Endothelial cell of coronary artery (primary cell): ENCODE measurements at places on chromosomes 16 and 17. TPM values are rescaled to one million over a fixed set of nuclear protein-coding genes. Genes with fewer than 3 reads are reported as not detected.

Gene NAA38
- 122 and 163 TPM in 2 replicates for total RNA-seq

Gene ASGR1
- total RNA-seq, result 9.2 TPM in 2 replicates

Gene KCNH4
- under 0.01 TPM in 2 replicates for total RNA-seq

Gene MEIOC
- under 0.01 TPM in 1 of 2 replicates, not detected in the other for total RNA-seq

Gene DRC3
- 1.3 and 1.5 TPM in 2 replicates for total RNA-seq

Gene TOM1L1
- total RNA-seq, result 3.1 and 19.7 TPM in 2 replicates

Gene TLCD2
- total RNA-seq, result 1.1 and 1.6 TPM in 2 replicates

Gene KIF2B
- total RNA-seq, result not detected in 2 replicates
